ENCODE measurements at places on chromosomes 2 and 18.

DNA sequence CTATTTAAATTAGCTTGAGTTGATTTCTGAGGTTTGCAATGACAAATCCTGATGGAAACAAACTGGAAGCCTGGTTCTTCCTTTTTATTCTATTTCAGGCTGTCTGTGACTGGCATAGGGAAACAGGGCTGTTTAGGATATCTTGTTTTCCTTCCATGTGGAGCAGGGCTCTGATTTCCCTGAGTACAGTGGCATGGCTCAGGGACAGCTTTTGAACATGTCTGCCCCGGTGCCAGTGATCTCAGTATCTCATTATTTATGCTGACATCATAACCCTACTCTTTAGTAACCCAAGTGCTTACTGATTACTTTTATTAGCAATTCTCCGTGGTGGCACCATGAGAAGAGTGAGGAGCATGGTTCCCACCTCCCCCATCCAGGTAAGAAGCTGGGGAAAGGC is 720.3 kb downstream of the GALR1 start:
- no peak for DNase-seq

- DNase-seq: peak; percentile 55
Measured at GRCh38 chr2:199100326-199101110, 357.2 kb downstream of the SATB2 start.

DNA sequence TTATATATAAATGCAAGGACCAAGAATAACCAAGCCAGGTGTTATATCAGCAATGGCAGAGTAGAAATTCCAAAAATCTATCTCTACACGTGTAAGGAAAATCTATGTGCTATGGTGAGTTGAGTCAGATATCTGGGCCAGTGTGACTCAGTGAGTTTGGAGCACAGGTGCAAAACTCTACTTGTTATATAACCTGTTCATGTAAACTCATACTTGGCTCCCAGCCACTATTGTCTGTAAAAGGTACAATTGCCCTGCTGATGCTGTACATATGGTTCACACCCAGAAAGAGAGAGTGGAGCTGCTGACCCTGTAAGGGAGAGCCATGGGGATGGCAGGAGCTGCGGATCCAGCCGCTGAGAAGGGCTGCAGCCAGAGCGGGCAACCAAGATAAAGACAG is 112.0 kb downstream of the TRABD2A start:
- DNase-seq: no peak

DNA sequence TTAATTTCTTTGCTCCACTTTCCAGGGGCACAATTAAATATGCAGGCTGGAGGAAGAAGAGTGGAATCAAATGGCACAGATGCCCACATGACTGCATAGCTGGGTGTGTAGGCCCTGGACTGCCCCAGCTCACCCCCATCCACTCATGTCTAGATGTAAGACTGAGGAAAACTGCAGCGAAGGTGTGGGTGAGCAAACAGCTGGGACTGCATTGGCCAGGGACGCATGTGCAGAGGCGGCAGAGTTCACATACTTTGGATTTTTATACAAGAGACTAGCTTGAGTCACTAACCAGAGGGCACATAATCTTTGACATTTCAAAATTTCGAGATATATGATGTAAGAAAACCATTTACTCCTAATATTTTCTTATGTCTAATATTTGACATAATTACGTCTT is 60.1 kb downstream of the SPIRE1 start:
- DNase-seq: peak; percentile 79

GRCh38 chr2:48227617-48228344 is 302.2 kb upstream of the STON1 start:
- no peak for DNase-seq

DNA sequence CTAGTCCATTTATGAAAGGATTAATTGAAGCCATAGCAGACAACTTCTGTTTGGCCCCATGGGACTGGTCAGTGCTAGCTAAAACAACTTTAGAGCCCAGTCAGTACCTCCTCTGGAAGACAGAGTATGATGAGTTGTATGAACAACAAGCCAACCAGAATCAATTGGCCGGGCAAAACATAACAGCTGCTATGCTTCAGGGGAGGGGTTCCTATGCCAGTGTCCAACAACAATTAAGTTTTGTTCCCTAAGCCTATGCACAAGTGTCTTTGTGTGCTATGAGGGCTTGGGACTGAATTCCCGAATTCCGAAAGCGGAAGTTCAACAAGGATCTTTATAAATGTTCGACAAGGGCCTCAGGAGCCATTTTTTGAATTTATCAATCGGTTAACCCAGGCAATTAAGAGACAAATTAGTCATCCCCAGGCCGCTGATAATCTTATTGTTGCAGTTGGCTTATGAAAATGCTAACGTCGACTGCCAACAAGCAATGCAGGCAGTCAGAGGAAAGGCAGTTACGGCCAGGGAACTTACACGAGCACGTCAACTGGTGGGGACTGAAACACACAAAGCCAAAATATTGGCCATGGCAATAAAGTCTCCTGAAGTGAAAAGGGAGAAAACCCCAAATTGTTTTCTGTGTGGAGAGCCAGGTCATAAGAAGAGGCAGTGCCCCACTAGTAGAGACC is 57.9 kb downstream of the ZNF638 start:
- no peak for DNase-seq

DNA sequence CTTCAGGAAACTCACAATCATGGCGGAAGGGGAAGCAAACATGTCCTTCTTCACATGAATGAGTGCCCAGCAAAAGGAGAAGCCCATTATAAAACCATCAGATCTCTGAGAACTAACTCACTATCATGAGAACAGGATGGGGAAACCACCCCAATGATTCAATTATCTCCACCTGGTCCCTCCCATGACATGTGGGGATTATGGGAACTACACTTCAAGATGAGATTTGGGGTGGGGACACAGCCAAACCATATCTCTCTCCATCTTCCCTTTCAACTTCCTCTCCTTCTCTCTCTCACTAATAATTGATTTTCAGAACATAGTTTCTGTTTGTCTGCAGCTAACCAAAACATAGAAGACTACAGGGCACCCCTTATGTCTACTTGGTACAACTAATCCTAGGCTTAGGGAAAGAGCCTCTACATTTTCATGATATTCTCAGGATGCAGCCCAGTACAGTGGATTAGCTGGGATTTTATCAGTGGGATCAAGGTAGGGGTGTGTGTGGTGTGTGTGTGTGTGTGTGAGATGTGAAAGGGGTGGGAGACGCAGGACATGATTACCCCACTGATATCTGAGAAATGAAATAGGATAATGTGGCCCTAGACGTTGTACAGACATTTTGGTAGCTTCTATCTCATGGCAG is 2.8 kb upstream of the ATF2 start:
- no peak for DNase-seq

- no peak for DNase-seq
Measured at GRCh38 chr2:235384624-235385023, 109.2 kb upstream of the AGAP1 start.

DNA sequence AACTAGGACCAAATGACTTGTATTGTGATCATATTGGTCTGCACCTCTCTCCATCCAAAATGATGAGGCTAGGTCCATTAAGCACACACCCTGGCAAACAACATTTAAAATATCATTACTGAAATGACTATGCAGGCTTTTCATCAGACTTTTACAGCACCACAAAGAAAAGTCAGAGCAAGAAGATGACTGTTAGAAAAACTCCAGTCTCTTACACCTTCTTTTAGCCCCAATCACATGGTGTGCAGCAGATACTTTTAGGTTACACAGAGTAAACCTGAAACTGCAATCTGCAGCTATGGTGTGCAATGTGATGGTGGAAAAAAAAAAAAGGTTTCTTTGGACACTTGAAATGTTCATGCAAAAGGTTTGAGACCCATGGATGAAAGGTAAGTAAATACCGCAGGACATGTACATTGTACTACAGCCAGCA is 5.4 kb upstream of the POLI start:
- DNase-seq: no peak

GRCh38 chr2:95323347-95324155 is 26.4 kb downstream of the KCNIP3 start:
- DNase-seq: no peak

- no peak for DNase-seq
Measured at GRCh38 chr2:27249891-27250651, 12.8 kb downstream of the SLC30A3 start.

GRCh38 chr2:218260742-218261422 is at the start of gene GPBAR1:
GPBAR1 (plus strand) TSS chr2:218261015; CDS start chr2:218262725, 1,710 bp downstream.
- DNase-seq: no peak

- DNase-seq: no peak
Measured at GRCh38 chr18:70457788-70458187, 168.9 kb downstream of the SOCS6 start.

DNA sequence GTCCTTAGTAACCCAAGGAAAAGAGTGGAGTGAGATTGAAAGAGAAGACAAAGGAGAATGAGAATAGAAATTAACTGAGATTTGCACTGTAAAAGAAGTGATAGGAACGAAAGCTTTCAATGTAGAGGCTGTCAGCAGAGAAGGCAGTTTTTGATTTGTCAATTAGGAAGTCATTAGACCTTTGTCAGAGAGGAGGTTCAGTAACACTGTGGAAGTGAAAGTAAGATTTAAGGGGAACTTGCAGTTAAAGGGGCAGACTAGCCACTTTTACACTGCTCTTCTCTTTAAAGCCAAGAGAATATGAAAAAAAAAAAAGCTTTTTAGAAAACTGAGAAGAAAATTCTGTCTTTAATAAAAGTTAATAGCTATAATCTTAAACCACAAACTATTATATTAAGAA is 11.5 kb upstream of the KYNU start:
- DNase-seq: no peak

DNA sequence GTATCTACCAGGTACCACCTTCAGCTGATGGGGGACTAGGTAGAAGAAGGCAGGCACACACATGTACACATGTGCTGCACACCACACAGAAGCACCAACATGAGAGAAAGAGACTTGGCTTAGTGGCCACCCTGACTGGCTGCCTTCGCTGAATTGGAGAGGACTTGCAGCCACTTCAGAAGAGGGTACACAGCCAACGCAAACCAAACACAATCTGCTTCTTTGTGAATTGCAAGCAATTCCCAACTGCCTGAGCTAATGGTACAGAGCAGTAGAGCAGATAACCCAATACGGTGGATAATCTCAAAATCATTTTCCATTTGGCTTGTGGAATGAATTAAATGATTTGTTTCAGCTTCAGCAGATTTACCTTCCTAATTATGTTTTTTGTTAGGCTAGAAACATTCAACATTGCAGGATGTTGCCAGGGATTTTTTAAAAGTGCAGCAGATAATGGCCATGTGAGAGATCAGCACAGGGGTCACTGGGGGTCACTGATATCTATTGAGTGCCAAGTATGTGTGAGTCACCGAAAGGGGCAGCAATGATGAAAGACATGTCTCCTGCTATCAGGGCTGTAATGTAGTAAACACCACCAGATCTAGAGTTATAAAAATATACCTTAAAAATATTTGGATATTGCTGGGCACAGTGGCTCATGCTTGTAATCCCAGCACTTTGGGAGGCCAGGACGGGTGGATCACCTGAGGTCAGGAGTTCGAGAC is 652.6 kb downstream of the BCL11A start:
- DNase-seq: no peak

DNA sequence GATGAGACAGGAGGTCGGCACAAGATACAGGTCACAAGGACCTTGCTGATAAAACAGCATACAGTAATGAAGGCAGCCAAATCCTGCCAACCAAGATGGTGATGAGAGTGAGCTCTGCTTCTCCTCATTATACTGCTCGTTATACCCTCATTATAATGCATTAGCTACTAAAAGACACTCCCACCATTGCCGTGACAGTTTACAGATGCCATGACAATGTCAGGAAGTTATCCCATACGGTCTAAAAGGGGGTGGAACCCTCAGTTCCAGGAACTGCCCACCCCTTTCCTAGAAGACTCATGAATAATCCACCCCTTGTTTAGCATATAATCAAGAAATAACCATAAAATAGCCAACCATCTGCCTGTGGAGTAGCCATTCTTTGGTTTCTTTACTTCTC is 224.2 kb downstream of the RBM43 start:
- no peak for DNase-seq

- DNase-seq: no peak
Measured at GRCh38 chr2:75790121-75790813, 79.6 kb upstream of the GCFC2 start.

DNA sequence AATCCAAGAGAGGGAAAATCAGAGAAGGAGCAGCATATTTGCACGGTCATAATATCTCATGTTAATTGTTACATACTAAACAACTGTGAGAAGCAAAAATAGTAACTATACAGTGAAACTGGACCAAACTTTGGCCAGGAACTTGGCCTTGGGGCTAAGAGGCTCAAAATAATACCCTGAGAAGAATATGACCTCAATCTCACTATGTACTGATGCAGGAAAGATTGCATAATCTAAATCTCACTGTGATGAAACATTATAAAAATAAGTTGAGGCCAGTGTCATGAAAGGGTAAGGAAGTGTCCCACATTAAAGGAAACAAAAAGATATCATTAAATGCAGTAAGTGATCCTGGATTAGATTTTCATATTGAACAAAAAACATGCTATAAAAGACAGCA is 36.5 kb downstream of the ZRANB3 start:
- no peak for DNase-seq

GRCh38 chr2:183519371-183520056 is 395.3 kb downstream of the NUP35 start:
- no peak for DNase-seq

DNA sequence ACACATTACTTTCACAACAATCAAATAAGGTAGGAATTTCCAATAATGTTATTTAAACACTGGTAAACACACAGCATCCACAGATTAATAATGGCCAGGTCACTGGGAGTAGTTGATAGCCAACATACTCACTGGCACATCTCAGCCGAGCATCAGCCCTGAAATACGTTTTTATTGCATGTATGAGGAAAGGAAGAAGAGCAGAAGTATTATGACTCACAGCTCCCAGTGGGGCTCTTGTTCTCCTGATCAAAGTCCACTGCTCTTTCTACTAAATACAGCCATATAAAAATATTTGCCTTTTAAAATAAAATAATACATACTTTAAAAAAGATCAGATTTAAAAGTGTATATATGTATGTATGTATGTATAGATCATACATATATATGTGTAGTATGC is 999.6 kb downstream of the SUCLG1 start:
- no peak for DNase-seq

- no peak for DNase-seq
Measured at GRCh38 chr2:31944828-31945571, 65.8 kb downstream of the MEMO1 start.

DNA sequence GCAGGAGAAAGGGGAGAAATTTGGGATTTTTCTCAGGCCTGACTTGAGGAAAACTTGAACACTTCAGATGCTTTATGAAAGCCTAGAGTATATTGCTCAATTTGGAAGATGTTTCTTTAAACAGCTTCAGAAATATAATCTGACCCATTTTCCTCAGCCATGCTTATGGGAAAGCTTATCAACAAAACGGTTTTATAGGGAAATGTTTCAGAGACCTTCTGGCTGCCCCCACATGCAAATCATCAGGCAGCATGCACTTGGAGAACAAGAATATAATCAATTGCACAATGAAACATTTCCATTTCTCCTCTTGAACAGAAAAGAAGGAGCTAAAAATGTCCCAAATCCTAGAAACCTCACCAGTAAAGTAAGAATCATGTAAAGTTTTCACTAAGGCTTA is 411.2 kb upstream of the ETAA1 start:
- DNase-seq: no peak
